ENCODE measurements at places on chromosomes 2 and 18.
A peak's percentile ranks its signal among the peaks of the same experiment; 100 is the strongest.

DNA sequence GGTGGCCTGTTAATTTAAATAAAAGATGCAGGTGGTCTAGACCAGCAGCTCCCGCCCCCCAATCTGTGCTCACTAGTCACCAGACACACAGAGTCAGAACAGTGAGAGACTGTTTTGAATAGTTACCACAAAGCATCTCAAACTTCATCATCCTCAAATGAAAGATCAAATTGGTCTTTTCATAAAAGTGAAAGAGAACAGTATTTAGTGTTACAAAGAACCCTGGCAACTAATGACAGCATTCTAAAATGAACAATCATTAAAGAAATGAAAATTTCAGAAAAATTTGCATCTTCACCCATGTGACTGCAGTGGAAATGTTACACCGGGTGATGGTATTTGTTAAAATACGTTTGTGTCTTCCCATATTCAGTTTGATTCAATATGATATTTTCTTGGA lies 65.5 kb upstream of the PMAIP1 start:
- no peak for DNase-seq

DNA sequence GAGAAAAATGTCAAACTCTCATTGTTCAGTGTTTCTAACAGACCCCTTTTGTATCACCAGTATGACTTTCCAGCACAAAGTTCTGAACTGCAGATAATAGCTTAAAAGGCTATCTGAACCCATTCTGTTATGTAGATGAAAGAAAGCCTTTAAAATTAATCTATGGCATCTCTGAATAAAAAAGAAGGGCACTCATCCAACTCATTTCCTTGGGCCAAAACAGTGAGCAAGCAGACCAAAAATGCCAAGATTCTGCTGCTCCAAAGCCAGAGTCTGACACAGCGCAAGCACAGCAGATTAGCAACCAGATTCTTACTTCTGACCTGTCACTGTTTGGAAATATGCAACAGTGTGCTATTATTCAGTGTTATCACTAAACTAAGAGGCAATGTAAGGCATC lies 22.6 kb upstream of the ITGA6 start:
- DNase-seq = no peak

GRCh38 chr2:27175330-27175729 lies 26.5 kb downstream of the TCF23 start:
- DNase-seq = peak; percentile 44

DNA sequence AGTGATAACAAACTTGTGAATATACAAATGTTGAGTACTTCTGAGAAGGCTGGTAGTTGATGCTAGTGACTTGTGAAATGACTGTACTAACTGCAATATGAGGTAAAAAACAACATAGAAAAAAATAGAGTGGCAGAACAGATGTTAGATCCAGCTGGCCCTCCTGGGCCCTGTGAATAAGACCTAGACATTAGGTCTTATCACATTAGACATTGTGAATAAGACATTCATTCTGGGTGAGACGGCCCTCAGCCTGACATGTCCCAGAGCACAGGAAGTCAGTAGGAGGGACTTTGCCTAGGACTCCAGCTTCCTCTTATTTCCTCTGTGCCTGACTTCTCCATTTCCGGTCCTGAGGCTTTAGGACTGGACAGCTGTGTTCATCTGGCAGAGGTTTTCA lies 22.9 kb downstream of the DOK1 start:
- DNase-seq = no peak

- no peak for DNase-seq
Measured at GRCh38 chr18:35390951-35391700, 14.0 kb upstream of the ZNF396 start.

GRCh38 chr2:150589681-150590080 lies 102.2 kb upstream of the RND3 start:
- no peak for DNase-seq

DNA sequence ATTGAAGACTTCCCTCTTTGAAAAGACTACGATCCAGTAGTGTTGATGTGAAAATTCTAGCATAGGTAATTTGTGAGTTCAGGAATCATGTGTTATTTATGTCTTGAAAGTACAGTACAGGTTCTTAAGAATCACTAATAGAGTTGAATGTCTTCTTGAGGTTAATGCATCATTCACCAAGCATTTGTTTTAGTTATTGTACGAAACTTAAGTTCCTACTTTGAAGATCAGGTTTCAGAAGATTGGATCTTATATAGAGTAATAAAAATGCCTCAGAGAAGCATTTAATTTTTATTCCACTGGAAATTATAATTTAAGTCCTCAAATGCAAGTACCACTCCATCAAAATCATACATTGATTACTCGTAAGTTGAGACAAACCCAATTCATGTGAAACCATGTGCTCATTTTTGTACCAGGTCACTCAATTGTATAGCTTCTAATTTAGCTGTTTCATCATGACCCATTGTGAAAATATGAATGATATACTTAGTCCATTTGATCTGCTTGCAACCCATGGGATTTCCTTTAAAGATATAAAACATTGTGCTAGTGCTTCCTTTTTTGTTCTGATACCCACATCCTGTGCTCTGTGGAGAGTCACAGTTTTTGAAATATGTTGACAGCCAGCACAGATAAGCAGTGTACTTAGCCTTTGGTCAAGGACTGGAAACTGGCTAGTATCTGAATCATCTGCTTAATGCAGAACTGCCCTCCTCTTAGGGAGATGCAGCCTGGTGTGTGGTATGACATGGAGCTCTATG lies 22.5 kb upstream of the RAB27B start:
- DNase-seq = no peak

- DNase-seq = no peak
Measured at GRCh38 chr2:219638217-219638947, 11.0 kb downstream of the SLC4A3 start.

- DNase-seq = no peak
Measured at GRCh38 chr2:235201756-235202155, 249.9 kb downstream of the SH3BP4 start.

GRCh38 chr2:132448331-132448730 lies 31.7 kb downstream of the GPR39 start:
- DNase-seq = no peak

DNA sequence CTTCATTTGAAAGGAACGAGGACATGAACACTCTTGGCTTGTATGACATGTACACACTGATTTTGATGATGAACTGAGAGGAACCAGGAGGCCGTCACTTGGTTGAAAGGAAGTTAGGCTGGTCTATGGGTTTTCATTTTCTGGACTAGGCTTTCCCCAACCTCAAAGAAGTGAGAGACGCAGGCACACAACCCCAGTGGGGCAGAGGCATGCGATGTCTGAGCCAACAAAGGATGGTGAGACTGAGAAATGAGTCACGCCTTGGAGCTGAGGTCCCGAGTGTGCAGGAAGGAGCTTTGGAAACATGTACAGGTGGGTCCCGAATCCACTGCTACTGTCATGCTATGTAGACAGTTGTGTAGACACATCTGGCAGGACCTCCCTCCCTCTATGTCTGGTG lies 24.1 kb downstream of the SIGLEC15 start:
- no peak for DNase-seq

DNA sequence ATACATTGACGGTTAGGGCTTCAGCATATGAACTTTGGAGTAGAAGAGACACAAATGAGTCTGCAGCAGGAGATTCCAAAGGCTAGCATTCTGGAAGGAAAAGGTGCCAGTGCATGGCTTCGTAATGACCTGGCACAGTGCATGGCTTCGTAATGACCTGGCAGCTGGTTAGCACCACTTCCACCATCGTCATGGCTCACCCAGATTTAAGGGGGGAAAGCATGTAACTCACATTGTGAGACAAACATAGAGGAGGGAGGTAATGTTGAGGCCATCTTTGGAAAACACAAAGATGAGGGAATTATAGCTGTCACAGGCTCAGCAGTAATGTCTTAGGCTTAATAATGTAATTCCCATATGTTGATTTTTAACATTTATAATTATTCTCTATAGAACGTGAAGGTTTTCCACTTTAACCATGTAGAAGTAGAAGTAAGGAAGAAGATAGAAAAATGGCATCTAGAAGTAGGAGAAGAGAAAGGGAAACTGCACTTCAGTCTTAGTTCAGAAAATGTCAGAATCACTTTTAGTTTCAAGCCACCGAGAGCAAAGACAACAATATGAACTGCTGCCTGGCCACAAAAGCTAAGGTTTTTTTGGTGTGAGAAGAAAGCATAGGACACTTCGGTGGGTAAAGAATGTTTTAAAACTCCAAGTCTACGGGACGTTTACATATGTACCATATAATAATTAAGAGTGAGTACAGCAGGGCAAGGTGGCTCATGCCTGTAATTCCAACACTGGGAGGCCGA lies 6.8 kb upstream of the STK25 start:
- no peak for DNase-seq

DNA sequence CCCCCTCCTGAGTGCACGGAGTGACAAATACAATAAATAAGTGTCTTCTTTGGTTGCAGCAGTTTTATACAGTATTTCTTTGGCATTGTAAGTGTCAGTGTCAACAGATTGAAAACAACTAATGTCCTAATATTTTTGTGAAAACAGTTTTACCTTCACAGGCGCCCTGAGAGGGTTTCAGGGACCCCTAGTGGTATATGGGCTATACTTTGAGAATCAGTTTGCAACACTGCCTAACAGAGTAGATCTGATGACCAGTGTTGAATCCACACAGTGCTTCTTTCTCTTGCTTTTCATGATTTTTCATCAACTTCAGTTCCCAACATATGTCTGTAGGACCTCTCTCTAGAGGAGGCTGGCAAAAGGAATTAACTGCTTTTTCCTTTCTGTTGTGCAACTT lies 162.2 kb downstream of the PRPF40A start:
- no peak for DNase-seq

DNA sequence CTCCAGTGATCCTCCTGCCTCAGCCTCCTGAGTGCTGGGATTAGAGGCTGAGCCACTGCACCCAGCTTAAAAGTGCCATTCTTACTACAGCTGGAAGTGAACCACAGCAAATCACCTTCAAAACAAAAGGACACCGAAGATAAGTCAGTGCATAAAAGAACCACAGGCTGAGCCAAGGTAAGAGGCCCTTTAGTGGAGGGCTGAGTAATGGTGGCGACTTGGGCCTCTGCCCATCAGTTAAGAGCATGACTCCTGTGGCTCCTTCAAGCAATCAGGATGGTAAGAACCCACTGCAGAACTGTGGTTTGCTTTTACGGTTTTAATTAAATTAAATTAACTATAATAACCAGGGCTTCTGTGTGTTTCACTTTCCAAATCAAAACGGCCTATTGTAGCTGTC lies 75.1 kb downstream of the CTAGE1 start:
- DNase-seq = peak; percentile 84

- DNase-seq = no peak
Measured at GRCh38 chr18:79548077-79548450, 131.5 kb upstream of the CTDP1 start.

- peak; percentile 44 for DNase-seq
Measured at GRCh38 chr2:97740590-97741182, 27.3 kb downstream of the ZAP70 start.

DNA sequence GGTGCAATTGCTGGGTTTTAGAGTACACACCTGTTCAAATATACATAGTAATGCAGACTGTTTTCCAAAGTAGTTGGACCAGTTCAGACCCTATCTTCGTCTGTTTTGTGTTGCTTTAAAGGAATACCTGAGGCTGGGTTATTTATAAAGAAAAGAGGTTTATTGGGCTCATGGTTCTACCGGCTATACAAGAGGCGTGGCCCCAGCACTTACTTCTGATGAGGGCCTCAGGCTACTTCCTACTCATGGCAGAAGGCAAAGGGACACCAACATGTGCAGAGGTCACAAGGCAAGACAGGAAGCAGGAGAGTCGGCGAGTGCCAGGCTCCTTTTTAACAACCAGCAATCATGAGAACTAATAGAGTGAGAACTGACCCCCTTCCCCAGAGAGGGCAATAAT lies 21.9 kb upstream of the EMILIN2 start:
- DNase-seq = no peak

DNA sequence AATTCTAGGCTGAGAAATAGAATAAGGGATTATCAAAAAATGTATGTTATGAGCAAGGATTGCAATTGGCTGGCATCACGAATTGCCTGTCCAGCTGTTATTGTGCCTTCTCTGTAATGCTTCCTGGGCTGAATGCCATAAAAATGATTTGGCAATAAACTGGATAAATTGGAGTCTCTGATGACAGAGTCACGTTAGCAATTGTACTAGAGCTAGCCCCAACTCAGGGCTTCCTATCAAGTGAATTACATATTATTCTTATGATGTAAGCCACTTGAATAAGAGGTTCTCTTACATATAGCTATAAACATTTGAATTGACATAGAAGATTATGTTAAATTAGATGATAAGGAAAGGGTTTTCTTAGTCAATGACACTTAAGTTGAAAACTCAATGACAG lies 607.5 kb upstream of the REG3G start:
- no peak for DNase-seq

DNA sequence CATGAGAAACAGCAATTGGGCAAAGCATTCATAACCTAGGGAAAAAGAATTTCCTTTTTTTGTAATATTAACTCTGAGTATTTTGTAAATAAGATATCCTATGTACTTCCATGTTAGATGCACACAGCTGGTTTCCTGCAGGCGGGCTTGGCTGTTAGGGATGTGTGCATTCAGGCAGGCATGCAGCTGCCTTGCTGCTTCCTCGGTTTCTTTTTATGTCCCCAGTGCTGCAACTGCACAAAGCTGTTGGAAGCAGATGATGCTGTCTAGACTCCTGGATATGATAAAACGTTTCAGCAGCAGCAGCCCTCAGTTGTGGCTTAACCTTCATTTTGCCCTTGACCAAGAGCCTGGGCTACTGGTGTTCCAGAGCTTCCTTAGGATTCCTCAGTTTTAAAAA lies 89.4 kb upstream of the EML6 start:
- no peak for DNase-seq

DNA sequence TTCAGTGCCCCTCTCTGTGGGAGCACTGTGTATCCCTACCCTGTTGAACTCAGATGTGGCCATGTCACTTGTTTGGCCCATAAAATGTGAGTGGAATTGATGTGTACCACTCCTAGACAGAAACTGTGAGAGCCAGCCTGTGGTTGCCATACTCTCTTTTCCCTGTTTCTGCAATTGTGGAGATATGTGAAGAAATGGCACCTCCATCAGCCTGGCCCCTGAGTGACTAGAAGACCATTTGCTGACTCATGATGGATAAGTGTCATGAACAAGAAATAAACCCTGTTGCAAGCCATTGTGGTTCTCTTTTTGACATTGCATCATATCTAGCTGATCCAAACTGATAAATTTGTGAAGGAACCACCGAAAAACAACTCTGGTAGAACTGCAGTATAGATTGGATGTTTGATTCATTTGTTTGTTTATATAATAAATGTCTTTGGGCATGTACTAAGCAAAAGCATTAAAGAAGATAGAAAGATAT lies 214.5 kb upstream of the FBXO11 start:
- no peak for DNase-seq
